ENCODE measurements at places on chromosomes 5 and 9.

- DNase-seq, result no peak
Measured at GRCh38 chr5:125154301-125155110, 408.1 kb upstream of the ZNF608 start.

GRCh38 chr5:59234236-59234635, 651.4 kb downstream of the RAB3C start:
- DNase-seq, result no peak

- DNase-seq, result no peak
Measured at GRCh38 chr5:97797994-97798451, 615.0 kb upstream of the RIOK2 start.

DNA sequence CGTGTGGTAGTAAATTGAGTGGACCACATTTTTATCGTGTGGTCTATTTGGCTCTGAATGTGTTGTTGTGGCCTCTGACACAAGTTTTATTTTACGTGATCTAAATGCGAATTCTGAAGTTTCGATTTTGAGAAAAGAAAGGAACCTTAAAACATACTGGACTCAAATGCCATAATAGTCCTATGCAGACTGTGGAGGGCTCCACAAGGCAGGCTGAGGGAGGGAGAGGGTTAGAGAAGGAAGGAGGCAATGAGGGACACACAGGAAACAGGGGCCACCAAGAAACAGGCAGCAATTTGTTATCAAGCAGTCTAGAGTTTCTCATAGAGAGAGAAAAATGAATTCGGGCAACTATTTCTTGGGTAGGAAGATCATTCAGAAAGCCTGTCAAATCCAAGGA, 110.4 kb upstream of the SEMA6A start:
- DNase-seq, result no peak

DNA sequence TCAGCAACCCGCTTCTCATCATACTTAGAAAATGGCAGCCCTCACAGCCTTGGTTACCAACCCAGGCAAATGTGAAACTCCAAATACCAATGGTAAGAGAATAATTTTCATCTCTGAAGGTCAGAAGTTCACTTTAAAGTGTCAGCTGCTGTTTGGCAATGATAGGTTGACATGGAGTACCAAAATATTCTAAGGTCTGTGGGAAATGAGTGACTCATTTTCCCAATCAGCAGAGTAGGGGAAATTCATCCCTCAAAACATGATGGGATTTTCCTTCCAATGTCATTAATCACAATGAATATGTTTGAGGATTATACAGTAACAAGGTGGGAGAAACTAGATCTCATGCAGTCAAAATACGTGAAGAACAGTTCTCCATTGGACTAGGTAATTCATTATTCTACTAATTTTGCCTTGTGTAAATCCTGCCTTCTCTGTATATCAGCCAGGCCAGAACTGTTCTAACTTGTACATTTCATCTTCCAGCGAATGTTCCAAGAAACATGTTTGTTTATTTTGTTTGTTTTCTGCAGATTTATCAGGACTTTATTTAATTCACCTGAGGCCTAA, 53.1 kb upstream of the ERBIN start:
- no peak for DNase-seq

DNA sequence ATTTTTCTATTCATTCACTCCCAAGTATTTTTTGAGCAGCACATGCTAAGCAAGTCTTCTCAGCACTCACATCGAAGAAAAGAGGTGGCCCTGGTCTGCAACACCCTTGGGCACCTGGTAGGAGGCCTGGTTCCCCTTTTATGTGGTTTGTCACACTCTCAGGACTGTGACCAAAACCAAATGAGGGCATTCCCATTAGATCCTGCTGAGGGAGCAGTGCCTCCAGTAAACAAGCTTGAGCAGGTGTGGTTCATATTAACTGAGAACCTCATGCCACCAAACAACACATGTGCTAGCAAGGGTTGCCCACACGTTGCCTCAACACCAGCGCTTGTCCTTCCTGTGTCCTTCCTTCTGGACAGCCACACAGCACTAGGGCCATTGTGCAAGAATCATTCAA, 26.9 kb upstream of the SYK start:
- no peak for DNase-seq

DNA sequence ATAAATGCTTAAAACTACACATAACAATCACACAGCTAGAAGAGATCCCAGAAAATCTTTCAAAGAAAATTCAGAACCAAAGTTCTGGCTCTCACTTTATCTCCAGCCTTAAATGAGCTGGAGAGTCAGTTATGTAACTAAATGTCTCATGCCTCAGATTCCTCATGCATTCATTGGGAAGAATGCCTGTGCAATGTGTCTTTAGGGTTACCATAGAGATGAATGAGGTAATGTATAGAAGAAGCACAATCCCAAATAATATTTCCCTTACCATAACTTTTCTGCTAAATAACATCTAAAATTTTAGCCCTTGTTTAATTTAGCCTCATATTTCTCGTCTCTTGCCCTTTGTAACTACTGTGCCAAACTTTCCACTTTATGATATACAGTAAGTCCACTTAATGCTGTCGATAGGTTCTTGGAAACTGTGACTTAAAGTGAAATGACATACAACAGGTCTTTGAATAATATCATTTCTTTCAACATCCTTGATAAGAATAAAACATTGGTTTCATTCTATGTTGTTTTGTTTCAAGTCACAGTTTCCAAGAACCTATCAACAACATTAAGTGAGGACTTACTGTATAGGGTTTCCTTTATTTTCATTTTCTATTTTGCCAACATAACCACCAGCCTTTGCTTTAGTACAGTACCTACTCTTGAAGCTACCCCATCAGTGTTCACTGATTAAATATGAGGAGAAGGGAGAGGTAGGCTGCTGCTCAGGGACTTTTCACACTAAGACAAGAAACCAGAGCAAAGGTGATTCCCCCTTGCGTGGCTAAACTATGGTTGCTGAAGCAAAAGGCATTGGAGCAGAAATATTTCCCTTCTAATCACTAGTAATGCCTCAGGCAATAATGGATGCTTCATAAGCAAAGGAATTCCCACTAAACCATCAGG, 295.7 kb upstream of the PTGER4 start:
- no peak for DNase-seq

GRCh38 chr5:108003178-108003577, 332.4 kb upstream of the EFNA5 start:
- DNase-seq, result peak; percentile 53

DNA sequence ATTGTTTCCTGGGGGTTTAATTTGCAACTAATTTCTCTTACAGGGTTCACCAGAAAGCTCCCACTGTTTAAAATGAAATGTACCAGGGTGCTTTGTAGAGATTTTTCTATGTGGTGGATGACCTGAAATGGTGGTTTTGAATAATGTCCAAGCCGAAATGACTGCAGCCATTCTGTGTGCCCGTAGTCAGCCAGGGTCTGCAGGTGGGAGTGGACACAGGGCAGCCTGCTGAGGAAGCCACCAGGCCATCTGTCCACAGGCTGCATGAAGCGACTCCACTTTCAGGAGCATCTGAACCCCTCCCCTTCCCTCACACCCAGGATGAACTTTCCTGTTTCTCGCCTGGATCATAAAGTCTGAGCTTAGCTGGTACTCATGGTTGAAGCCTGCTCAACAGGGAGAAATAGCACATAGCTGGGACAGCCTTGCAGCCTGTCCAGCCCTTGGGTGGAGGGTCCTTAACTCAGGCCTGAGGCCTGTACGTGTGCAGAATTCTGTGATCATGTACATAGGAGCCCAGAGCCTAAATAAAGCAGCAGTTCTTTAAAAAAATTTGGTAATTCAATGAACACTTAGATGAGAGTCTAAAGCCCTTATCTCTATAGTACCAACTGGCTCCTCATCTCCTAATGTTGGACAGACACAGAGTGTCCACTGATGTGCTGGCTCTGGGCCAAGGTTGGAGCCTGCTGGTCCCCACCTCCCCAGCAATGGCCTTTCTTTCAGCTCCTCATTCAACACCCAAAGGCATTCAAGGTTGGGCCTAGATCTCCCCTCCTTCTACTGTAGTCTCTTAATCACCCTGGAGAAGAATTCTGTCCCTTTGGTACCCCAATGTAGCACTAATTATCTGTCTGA, 72.8 kb downstream of the SHB start:
- no peak for DNase-seq

DNA sequence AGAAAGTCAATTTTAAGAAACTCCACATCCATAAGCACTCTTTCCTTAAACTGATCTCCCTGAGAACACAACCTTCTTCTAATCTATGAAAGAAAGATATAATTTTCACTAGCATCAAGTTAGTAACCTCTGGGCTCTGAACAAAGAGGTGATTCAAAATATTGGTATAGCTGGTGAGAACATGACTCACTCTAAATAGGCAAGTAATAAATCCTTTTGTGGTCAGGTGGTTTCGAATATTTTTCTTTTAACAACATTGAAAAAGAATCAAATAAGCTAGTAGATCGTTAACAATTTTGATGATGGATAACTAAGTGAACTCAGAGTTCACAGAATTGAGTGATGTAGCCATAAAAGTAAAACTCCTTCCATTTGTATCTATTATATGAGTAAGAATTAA, 150.6 kb upstream of the IQGAP2 start:
- no peak for DNase-seq

- no peak for DNase-seq
Measured at GRCh38 chr9:36207016-36207415, 16.3 kb downstream of the CLTA start.

Measured in activated CD8-positive, alpha-beta memory T cell treated with anti-CD3 and anti-CD28 coated beads, Interleukin-2, amount 10 ng/mL, durations not matched to agents 7 days and 5 days (primary cell).